Activated T-cell treated with anti-CD3 and anti-CD28 coated beads, Interleukin-2, amount 50 U/mL, for 1 hour (primary cell): ENCODE measurements at places on chromosomes 12 and 14.

DNA sequence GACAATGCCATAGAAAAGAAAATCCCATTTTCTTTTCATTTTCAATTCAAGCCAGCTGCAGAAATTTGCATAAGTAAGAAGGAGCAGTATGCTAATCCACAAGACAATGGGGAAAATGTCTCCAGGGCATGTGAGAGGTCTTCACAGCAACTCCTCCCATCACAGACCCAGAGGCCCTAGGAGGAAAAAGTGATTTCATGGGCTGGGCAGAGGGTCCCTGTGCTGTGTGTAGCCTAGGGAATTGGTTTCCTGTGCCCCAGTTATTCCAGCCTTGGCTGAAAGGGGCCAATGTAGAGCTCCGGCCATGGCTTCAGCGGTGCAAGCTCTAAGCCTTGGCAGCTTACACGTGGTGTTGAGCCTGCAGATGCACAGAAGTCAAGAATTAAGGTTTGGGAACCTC, 211.4 kb downstream of the CCDC59 start:
- no peak for DNase-seq

DNA sequence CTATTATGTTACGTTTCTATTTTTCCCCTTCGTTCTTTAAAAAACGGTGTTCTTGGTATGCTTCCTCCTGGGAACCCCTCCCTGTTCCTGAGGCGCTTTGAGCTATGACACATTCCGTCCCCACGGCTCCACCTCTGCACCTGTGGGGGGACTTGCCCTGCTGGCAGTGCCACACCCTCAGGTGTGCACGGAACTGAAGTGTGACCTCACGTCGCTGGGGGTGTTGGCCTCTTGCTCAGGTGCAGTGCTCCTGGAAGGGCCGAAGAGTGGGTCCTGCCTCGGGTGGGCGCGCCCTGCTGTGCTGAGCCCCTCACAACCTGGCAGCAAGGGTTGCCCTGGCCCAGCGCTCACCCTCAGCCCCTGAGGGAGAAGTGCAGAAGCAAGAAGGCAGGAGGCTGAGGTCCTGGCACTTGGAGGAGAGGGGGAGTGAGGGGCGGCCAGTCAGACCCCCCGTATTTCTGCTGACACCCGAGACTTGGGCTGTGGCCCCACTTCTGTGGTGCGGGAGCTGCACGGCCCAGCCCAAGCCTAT, 4.9 kb downstream of the AMN start:
- DNase-seq, result no peak

GRCh38 chr14:37051680-37052079, 120.7 kb downstream of the SLC25A21 start:
- DNase-seq, result no peak

DNA sequence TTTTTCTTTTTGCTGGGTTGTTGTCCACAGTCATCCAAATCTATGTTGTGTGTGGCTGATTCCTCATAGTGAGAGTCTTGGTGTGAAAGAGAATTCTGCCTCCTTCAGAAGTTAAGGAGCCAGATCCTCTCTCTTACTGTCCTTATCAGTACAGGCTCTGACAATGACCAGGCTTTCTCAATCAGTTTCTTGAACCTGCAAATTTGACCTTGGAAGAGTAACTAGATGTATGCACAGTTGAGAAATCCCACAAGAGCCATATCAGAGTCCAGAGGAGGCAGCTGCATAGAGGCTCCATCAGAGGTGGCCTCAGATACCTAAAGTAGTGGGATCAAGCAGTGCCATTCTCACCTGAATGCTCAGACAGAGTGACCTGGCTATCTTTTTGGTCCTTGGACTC, 5.5 kb upstream of the GALC start:
- no peak for DNase-seq
